Putamen (tissue), 1 donor: ENCODE measurements at places on chromosomes 12 and 14.

GRCh38 chr12:114263056-114263805 is 142.7 kb downstream of the TBX5 start:
- peak; percentile 8 for DNase-seq

- DNase-seq: no peak
Measured at GRCh38 chr12:89194683-89195082, 157.6 kb downstream of the DUSP6 start.

GRCh38 chr14:95233702-95234241 is 76.4 kb upstream of the DICER1 start:
- DNase-seq: no peak

DNA sequence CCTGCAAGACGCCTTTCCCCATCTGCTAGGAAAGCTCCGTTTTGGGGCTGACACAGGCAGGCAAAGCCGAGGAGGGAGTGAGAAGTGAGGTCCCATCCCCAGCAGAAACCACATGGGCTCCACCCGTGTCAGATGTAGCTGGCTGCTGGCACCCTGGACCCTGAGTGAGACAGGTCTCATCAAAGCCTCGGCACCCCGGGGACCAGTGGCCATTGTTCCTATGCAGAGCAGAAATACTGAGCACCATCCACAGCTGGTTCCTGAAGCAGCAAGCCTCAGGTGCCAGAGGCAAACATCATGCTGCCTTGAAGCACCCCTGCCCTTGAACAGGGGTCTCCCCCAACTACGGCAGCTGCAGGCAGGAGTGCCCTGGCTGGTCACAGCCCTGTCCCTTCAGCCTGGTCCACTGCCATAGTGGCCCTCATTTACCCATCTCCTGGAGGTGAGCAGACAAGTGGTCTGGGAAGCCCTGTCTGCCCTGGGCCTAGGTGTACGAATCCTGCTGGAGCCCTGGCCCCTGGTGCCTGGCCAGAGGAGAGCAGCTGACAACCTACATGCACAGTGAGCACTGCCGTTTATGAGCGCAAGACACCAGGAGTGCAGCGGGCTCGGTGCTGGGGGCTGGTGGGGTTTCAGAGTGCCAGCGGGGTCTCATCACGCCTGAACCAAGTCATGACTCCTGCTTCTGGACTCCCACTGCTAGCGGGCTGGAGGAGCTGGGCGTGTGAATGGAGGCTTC is 289.8 kb upstream of the RTL1 start:
- no peak for DNase-seq

DNA sequence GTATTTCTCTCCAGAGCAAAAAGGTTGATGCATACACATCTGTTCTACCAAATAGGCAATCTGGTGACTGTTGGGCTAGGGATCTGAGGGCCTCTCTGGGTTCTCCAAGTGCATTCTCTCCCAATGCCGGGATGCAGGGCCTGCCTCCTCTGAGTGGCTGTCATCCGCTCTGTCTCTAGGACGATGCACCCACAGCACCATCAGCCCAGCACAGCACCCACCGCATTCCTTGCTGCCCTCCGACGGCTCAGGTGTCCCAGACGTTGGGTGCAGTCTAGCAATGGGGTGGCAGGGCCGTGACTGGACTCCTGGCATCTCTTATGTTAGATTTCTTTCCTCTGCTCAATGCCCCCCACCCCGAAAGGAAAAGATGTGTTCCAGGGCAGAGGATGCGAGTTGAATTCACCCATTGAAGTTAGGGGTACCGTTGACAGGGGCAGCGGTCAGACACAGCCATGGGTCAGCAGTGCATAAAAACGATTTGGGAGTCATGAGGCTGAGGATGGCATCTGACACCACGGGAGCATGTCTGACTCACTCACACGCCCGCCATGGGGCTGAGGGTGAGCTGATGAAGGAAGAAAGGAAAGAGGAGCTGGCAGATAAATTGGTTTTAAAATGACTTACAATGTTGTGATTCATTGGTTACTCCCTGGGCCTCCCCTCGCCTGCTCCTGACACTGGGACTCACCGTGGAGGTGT is 93.2 kb upstream of the C14orf180 start:
- DNase-seq: no peak

- DNase-seq: no peak
Measured at GRCh38 chr12:20006871-20007730, 361.2 kb upstream of the PDE3A start.

DNA sequence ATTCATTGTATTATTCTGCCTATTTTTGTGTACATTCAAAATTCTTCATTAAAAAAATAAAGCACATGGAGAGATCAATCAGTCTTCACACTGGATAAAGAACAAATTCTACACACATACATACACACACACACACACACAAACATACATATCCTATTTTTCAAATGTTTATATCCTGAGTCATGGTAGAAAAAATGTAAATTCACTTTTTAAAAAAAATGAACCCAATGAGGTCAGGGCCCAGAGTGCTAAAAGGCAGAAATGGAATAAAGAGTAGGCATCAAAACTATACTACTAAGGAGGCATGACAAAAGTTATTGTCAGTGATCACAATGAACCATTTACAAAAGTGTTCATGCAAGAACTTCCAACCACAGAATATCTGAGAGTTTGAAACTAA is 17.3 kb downstream of the GALC start:
- DNase-seq: no peak

- DNase-seq: no peak
Measured at GRCh38 chr12:56020423-56021184, at the start of gene IKZF4. IKZF4 (plus strand) TSS chr12:56021043; CDS start chr12:56021494, 451 bp downstream.

- DNase-seq: no peak
Measured at GRCh38 chr14:31766315-31766892, 205.2 kb downstream of the NUBPL start.

GRCh38 chr12:91317306-91317705 is 134.7 kb upstream of the DCN start:
- DNase-seq: no peak

GRCh38 chr12:26125400-26126339 is 833 bp upstream of the BHLHE41 start:
- peak; percentile 86 for DNase-seq

- DNase-seq: no peak
Measured at GRCh38 chr14:58829594-58829993, 191.8 kb downstream of the DACT1 start.

GRCh38 chr14:72485695-72486094 is 408.2 kb downstream of the DPF3 start:
- DNase-seq: no peak

- DNase-seq: peak; percentile 20
Measured at GRCh38 chr12:132414634-132415326, 75.2 kb upstream of the FBRSL1 start.

- DNase-seq: no peak
Measured at GRCh38 chr12:12877781-12878455, 13.4 kb upstream of the GPRC5A start.

DNA sequence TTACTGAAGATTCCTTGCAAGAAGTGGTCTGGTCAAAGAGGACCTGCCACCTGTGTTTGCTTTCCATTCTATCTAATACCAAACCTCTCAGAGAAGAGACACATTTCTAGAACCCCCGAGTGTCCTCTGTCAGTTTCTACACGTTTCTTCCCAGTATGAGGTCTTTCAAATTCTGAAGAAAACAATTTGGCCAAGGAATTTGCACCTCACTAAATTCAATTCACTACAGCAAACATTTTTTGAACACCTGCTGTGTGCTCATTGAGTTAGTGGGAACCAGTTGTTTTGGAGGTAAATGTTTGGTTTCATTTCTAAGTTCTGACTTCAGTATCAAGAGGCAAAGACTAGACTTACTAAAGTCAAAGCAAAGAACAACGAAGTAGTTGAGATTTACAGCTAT is 19.4 kb downstream of the GPR19 start:
- DNase-seq: no peak

DNA sequence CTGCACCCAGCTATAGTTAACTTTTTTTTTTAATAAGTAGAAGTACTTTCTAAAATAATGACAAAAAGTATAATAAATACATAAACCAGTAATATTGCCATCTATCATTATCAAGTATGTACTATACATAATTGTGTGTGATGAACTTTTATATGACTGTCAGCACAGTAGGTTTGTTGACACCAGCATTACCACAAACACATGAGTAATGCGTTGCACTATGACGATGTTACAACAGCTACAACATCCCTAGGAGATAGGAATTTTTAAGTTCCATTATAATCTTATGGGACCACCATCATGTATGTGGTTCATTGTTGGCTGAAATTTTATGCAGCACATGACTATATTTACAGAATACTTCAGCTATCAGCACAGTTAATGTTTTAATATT is 62.9 kb upstream of the VSX2 start:
- no peak for DNase-seq

DNA sequence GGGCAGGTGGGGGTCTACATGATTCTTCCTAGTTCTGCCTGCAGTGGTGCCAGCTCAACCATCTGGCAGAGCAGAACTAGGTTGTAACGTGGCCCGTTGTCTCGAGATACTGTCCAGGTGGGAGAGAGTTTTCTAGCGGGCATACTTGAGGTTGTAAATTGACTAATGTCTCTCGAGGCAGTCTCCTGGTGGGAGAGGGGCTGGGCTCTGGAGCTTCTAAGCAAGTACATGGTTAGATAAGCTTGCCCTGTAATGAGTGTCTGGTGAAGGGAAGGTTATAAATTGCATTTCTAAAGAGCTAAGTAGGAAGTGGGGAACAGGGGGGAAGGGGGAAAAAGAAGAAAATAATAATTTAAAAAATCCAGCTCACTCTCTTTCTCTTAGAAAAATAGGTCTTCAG is 18.1 kb downstream of the BDKRB1 start:
- DNase-seq: no peak

DNA sequence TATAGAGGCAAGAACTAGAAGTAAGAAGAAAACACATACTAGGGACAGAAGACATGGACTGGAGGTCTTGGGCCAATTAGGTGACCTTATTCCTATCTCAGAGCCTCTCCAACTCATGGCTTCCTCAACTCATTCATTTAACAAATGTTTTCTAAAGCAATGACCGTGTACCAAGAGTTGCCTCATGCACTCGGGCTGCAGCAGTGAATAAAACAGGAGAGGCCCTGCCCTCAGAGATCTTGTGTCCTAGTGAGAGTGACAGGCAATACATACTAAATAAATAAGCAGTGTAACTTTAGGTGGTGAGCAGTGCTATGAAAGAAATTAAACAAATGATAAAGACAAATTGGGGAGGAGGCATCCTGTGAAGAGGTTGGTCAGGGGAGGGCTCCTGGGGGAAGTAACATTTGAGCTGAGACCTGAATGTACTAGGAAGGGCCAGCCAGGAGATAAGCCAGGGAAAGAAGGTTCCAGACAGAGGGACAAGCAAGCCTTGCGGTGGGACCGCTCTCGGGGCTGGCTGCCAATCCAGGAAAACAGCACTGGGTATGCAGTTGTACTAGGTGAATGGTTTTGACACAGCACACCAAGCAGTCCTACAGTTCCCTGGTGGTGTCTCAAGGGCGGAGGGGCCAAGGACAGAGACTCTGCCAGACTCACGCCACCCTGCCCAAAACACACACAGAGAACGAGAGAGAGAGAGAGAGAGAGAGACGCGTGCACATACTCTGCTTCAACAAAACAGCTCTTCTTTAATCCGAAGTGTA is 1.3 kb downstream of the NINJ2 start:
- no peak for DNase-seq

DNA sequence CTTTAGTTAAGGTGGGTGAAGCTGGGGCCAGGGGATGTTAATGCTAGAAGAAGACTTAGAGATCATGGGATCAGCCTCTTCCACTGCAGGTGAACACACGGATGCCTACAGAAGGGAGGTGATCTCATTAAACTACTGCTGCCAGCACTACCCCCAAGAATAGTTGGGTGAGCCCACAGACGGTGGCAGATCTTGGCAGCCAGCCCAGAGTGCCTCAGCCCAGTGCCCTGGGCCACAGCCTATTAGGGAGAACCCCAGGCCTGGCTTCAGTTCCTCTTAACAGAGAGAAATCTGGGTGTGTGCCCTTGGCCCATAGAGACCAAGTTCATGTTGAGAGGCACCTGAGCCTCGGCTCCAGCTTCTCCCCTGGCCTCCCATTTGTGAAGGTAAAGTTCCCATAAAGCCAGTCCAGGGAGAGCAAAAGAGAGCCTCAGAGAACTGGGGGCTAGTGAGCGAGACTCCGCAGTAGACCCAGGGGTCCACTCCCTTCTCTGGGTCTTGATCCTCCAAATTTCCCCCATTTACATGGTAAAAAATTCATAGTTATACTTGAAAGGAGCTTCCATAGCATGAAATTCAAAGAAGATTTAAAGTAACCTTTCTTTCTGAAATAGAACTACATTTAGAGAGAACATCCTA is 125.0 kb upstream of the CCND2 start:
- DNase-seq: no peak

DNA sequence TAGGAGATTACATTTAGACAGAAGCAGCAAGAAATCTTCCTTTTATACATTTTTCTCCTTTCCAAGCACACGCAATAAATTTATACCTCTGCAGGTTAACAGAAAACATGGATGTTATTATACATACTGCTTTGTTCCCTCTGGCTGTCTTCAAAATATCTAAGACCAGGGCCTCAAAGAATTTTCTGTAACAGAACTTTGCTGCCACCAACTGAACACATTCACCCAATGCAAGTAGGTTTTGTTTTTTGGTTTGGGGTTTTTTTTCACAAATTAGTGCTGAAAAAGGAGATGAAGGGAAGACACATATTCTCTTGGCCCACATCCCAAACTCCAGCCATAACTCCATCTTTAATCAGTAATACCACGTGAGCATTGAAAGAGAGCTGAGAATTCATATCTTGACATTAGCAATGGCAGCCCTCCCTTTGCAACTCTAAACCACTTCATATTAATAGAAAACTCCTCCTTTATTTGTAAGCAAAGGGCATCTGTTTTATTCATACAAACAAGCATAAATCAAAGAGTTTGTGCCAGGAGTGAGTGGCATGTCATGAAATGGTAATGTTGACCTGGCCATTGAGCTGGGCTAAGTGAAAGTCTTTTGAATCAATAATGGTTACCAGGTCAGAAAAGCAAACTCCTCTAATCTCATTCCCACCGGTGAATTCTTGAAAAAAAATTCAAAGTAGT is 150.8 kb upstream of the FSCB start:
- peak; percentile 7 for DNase-seq

GRCh38 chr14:94079891-94080620 is 946 bp downstream of the DDX24 start:
- DNase-seq: no peak

- peak; percentile 30 for DNase-seq
Measured at GRCh38 chr12:4174417-4174816, 99.1 kb upstream of the CCND2 start.

DNA sequence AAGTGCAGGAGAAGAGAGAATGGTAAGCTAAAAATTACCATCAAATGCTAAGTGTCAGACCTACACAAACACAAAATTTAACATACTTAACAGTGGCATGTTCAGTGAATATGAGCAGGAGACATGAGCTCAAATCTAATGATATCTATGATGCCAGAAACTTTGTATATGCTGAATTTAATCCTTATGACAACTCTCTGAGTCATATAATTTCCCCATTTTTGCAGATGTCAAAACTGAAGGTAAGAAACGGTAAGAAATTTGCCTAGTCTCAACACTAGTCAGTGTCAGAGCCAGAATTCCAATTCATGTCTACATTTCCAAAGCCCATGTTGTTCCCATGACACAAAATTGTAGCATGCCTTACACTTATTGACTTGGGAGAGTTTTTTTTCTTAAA is 375.8 kb downstream of the APAF1 start:
- DNase-seq: no peak
